MM.1S (cell line): ENCODE measurements at places on chromosomes 5 and 9.

DNA sequence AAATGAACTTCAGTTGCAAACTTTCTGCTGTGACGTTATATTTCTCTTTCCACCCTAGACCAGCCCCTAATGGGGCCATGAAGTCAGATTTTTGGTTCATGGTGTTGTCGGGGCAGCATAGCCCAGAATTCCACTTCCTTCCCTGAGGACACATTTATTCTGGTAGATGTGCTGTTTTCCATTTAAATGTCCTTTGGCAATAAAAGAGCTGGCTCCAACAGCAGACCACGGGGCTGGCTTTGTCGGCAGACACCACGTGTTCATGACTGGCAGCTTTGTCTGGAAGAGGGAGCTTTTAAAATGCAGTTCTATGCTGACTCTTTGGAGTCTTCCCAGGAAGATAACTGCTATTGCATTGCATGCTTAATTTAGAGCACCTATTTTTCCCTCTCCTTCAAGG lies 17.6 kb upstream of the LCP2 start:
- no peaks in the 10 kb centered on the region for H3K36me3 ChIP-seq
- H3K27ac ChIP-seq: no peak overlapping the region
- no peak for DNase-seq
- H3K4me1 ChIP-seq: no peaks in the 10 kb centered on the region

DNA sequence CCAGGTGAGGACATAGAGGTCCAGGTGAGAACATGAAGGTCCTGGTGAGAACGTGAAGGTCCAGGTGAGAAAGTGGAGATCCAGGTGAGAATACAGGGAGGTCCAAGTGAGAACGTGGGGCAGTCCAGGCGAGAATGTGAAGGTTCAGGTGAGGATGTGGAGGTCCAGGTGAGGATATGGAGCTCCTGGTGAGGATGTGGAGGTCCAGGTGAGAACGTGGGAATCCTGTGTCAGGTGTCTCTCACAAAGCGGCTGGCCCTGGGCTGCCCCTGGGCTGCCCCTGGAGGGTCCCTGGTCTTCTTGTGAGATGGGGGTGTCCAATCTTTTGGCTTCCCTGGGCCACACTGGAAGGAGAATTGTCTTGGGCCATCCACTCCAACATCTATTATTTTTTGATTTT lies 133.4 kb downstream of the MRPL36 start:
- H3K36me3 ChIP-seq: no peaks in the 10 kb centered on the region
- H3K27ac ChIP-seq: no peak overlapping the region
- H3K4me3 ChIP-seq: no peak overlapping the region
- H3K4me1 ChIP-seq: peaks cover 3% of the 10 kb centered on the region; the same call in 1 of the 2 replicates
- H3K27me3 ChIP-seq: peaks cover 84% of the 10 kb centered on the region

GRCh38 chr5:96590796-96591195 lies 71.4 kb upstream of the CAST start:
- H3K27ac ChIP-seq: no peak overlapping the region
- H3K27me3 ChIP-seq: no peaks in the 10 kb centered on the region
- DNase-seq: no peak
- H3K4me1 ChIP-seq: no peaks in the 10 kb centered on the region

- no peaks in the 10 kb centered on the region for H3K4me1 ChIP-seq
- H3K36me3 ChIP-seq: no peaks in the 10 kb centered on the region
- H3K27ac ChIP-seq: no peak overlapping the region
- DNase-seq: no peak
- H3K4me3 ChIP-seq: no peak overlapping the region
Measured at GRCh38 chr5:42518595-42519221, 95.5 kb downstream of the GHR start.

DNA sequence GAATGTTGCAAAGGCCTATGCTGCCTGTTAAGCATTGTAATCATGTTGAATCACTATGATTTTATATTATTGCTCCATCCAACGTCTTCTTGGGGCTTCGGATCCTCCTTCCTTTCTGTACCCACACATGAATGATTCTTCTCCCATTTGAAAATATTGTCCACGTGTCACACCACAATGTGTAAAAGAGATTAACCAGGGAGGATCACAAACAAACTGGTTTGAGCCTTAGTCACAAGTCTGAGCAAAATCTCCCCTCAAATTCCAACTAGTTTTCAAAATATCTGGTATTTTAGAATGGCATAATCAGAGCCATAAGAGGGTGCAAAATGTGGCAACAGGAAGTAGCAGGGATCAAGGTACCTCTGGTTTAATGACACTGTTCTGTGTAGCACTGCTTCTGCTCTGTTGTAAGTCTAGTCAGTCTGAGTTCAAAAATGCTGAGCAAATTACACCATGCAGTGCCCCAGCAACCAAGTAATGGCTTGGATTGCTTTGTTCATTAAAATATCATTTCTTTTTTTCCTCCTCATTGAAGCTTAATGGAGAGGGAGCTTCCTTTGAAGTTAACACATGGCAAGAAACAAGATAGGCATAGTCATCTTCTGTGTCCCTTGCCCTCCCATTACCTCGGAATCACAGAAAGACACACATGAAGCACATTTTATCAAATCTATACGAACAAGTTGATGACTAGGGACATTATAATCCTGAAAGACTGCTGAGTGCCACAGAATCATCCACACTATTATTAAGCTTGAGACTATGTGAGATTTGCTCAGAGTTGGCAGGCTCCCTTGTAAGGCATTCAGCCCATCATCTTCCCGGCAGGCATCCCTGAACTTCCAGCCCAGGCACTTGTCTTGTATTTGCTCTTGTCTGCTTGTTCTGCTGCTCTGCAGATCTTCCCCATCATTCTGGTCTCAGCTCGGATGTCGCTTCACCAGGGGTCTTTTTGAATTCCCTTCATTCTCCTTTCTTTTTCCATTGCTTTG lies 102.0 kb upstream of the PRLR start:
- H3K4me1 ChIP-seq: no peaks in the 10 kb centered on the region
- H3K4me3 ChIP-seq: no peak overlapping the region
- no peaks in the 10 kb centered on the region for H3K36me3 ChIP-seq
- no peak overlapping the region for H3K27ac ChIP-seq
- no peak for DNase-seq

- H3K4me1 ChIP-seq: peaks cover 14% of the 10 kb centered on the region
- H3K36me3 ChIP-seq: no peaks in the 10 kb centered on the region
- no peaks in the 10 kb centered on the region for H3K27me3 ChIP-seq
- no peak for DNase-seq
- no peak overlapping the region for H3K27ac ChIP-seq
Measured at GRCh38 chr9:74951107-74951720, 1.5 kb downstream of the C9orf40 start.

- peak; percentile 62 for DNase-seq
- H3K4me3 ChIP-seq: no peak overlapping the region
- no peak overlapping the region for H3K27ac ChIP-seq
Measured at GRCh38 chr5:39714036-39714698, 289.4 kb upstream of the DAB2 start.

- DNase-seq: peak; percentile 13
- no peak overlapping the region for H3K27ac ChIP-seq
- no peak overlapping the region for H3K4me3 ChIP-seq
- H3K36me3 ChIP-seq: no peaks in the 10 kb centered on the region
Measured at GRCh38 chr9:110340306-110340705, 2.6 kb upstream of the TXNDC8 start.

GRCh38 chr5:42908086-42908485 lies 96.4 kb upstream of the SELENOP start:
- no peak for DNase-seq
- peaks cover 4% of the 10 kb centered on the region; the same call in 1 of the 2 replicates for H3K4me1 ChIP-seq
- H3K27ac ChIP-seq: no peak overlapping the region
- no peaks in the 10 kb centered on the region for H3K27me3 ChIP-seq
- H3K36me3 ChIP-seq: no peaks in the 10 kb centered on the region

DNA sequence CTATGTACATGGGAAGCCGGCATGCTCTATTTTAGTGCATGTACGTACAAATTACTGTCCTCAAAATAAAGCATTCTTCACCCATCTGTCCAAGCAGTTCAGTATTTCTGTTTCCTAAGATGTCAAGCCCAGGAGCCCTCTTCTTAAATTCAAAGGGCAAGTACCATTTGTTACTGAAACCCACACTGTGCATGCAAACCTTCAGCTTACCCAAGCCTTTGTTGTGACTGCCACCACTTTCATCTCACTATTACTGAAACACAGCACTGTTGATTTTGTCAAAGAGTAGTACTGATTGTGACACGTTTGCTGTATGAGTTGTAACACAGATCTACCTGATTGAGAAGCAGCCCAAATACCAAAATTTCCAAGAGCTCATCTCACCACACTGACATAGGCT lies 390.4 kb upstream of the IZUMO3 start:
- no peak overlapping the region for H3K4me3 ChIP-seq
- H3K27ac ChIP-seq: no peak overlapping the region
- H3K4me1 ChIP-seq: peaks cover 11% of the 10 kb centered on the region
